Breast epithelium (tissue), 4 donors: ENCODE measurements at places on chromosomes 3 and 15. TPM values are rescaled to one million over a fixed set of nuclear protein-coding genes. Genes with fewer than 3 reads are reported as not detected.

DNA sequence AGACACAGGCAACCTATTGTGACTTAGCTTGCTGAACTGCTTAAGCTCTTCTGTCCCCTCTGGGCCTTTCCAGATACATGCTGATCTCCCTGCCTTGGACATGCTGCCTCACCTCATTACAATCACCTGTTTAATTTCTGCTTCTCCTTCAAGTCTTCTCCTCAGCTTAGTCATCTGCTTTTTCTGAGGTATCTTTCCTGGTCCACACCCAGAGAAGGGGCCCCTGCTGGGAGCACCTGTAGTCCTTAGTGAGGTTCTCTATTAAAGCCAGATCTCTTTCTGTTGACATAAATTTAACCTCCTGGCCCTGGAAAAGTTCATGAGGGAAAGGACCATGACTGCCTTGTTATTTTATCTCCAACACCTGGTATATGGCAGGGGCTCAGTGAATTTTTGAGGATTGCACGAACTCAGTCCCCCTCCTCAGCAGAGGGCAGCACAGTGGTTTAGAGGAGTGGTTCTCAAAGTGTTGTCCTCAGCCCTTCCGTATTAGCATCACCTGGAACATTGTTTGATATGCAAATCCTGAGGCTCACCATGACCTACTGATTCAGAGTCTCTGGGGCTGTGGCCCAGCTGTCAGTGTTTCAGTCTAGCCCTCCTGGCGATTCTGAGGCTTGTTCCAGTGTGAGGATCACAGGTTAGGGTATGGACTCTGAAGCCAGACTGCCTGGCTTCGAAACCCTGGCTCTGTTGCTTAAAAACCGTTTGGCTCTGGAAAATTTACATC is 12.7 kb downstream of the COL6A6 start:
- DNase-seq: no peak
- no peaks in the 10 kb centered on the region for H3K36me3 ChIP-seq
- H3K4me3 ChIP-seq: no peak overlapping the region
- H3K4me1 ChIP-seq: no peaks in the 10 kb centered on the region

The MEGF11 gene
- not detected for total RNA-seq

DNA sequence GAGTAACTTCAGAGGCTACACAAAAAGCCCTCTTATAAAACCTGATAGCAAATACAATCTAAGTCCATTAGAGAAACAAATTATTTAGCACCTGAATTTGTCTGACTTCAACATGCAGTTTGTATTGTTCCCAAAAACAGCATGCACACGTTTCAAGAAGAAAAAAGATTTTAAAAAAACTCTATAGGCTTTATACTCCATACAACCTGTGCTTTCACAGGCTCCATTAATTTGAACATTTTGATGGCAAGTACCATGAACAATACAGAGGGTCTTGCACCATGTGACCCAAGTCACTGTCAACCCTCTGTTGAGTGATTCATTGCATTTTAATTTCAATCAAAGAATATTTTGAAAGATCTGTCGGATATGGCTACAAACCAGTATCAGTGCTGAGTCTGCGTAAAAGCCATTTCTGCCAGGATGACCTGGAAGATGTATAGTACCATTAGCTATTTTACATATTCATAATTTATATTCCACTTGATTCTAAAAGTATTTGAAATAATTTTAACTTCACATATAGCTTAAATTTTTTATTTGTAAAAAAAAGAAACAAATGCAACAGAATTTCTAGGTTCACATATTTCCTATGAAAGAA is 13.2 kb downstream of the ANXA2 start:
- DNase-seq: no peak
- H3K27ac ChIP-seq: peak overlapping the region; percentile 39
- H3K4me3 ChIP-seq: no peak overlapping the region

GRCh38 chr3:16599694-16600093 is 5.5 kb downstream of the DAZL start:
- no peak for DNase-seq
- H3K27ac ChIP-seq: no peak overlapping the region
- no peaks in the 10 kb centered on the region for H3K36me3 ChIP-seq
- H3K4me1 ChIP-seq: no peaks in the 10 kb centered on the region
